ENCODE measurements at places on chromosomes 13 and 19.

DNA sequence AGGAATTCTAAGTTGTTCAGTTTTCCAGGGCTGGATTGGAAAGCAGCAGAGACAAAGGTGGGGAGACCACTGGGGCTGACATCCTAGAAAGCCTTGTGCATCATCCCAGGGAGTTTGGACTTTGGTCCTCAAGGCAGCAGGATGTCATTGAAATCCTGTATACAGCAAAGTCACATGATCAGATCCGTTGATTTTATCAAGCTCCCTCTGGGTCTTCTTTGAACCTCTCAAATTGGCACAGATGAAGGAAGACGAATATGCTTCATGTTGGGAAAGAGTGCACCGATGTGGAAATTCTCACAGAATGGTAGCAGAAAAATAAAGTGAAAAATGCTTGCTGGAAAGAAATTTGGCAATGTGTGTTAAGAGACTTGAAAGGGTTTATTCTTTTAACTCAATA is 149.8 kb upstream of the TMTC4 start:
- DNase-seq, result no peak

DNA sequence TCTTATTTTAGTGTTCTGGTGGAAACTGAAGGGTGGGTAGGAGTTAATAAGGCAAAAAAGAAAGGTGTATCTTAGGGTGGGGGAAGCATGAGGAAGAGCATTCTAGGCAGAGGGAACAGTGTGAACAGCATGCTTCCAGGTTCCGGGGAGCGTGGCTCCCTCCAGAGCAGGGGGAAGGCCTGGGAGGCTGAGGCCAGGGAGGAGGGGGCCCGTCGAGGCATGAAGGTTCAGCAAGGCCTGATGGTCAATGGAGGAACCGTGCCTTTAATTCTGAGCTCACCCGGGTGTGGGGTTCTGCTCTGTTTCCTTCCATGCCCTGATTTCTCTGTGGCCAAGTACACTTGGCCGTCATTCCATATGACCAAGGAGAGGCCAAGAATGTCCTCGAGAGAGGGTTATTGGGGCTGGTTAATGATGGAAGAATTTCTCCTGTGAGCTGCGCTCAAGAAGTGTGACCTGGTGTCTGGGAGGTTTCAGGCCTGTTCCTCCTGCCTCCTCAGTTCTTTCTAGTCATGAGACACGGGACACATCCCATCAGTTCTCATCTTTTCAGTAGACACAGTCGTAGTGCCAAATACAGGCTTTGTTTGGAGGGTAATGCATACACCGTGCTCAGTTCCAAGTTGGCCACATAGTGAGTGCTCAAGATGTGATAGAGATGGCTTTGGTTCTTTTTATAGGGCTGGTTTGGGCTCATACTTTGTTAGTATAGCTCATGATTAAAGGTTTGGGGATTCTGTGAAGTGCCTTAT is 73.6 kb downstream of the SIPA1L3 start:
- no peak for DNase-seq

GRCh38 chr13:80082396-80083080 is 258.4 kb downstream of the SPRY2 start:
- DNase-seq, result no peak

DNA sequence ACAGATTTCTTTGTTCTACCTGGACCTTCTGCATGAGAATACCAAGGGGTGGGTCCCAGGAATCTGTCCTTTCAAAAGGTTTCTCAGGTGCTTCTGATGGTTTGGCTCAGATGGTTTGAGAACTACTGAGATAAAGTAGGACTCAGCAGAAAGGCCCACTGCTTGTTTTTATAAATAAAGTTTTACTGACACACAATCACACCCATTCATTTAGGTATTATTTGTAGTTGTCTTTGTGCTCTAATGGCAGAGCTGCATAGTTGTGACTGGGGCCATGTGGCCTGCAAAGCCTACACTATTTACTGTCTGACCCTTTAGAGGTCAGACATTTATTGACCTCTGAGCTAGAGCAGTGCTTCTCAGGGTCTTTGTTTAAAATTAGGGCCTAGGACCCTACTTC is 17.6 kb downstream of the EDDM13 start:
- DNase-seq, result no peak

- no peak for DNase-seq
Observed at GRCh38 chr19:47723581-47723940, 10.3 kb downstream of the EHD2 start.

- peak; percentile 78 for DNase-seq
Observed at GRCh38 chr19:4352701-4353121, 9.3 kb downstream of the MPND start.

DNA sequence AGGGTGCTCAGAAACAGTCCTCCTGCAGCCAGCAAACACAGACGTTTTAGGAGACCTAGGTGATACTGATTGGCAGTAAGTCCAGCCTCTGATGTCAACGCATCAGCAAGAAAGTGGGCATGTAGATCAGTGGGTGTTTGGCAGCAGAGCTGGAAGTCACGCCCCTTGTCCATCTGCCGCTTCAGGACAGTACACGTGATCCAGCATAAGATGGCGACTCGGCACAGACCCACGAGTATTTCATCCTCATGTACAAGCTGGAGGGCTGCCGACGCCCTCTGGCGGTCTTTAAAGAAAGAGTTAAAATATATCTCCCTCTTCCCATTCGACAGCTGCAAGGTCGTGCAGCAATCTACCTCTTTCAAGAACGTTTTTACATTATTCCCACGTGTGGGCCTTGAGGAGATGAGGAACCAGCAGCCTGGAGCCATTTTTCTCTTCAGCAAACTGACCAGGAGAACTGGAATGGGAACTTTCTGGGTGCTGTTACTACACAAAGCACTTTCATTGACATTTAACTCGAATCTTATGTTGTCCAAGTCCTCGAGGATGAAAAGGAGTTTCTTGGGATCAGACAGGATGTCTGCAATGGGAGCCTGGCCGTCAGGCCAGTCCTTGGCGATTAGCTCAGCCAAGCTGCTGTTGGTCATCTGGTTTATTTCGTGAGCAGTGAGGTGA is 22.3 kb downstream of the NLRP11 start:
- peak; percentile 30 for DNase-seq

DNA sequence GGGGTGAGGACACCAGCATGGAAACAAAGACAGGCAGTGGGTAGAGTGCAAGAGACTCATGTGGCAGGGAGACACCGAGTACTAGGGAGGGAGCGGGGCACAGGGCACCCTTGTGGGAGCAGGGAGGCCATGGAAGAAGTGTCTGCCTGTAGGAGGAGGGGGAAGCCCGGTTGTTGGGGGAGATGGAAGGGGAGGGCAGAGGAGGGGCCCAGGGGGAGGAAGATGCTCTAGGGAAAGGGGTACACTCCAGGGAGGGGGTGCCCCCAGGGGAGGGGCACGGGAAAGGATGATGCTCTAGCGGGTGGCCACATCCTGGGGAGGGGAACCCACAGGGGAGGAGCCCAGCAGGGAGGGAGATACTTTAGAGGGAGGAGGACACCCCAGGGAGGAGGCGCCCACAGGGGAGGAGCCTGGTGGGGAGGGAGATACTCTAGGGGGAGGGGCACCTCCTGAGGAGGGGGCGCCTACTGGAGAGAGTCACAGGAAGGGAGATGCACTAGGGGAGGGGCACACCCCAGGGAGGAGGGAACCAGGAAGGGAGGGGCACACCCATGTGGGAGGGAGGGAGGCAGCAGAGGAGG is 24.9 kb downstream of the CPAMD8 start:
- DNase-seq, result no peak

GRCh38 chr19:41218615-41219507 is at the start of gene AXL:
TSS of gene AXL (plus strand) at chr19:41219223. CDS start at chr19:41219393, 170 bp downstream.
- DNase-seq, result peak; percentile 82

DNA sequence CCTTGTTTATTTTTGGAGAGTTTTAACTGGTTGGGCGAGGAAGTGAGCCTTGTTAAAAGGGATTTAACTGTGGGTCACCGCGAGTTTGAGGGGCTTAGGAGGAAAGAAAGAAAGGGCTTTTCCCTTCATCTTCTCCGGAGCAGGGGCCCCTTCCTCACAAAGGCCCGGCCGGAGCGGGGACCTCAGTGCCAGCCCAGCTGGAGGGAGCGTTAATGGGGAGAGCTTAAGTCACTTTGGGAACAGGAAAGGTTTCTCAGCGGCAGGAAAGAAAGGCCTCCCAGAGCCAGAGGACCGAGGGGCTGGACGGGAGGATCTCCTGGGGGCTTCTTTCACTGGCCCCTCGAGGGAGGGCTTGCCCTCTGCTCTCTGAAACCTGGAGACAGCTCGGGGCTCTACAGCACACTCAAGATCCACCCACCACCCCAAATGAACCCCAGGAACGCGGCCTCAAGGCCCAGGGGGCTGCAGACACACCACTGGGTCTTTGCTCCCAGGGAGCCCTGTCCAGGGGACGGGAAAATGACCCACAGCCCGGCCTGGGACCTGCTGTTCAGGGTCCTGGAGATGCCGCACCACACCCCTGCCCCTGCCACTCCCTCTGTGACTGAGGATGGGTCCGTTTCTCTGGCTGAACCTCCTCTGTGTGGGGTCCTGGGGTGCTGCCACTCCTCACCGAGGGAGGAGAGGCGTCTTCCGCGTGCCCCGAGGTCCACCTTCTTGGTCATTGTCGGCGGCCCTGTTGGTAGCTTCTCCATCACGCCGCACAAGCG is 128.3 kb downstream of the URI1 start:
- no peak for DNase-seq

DNA sequence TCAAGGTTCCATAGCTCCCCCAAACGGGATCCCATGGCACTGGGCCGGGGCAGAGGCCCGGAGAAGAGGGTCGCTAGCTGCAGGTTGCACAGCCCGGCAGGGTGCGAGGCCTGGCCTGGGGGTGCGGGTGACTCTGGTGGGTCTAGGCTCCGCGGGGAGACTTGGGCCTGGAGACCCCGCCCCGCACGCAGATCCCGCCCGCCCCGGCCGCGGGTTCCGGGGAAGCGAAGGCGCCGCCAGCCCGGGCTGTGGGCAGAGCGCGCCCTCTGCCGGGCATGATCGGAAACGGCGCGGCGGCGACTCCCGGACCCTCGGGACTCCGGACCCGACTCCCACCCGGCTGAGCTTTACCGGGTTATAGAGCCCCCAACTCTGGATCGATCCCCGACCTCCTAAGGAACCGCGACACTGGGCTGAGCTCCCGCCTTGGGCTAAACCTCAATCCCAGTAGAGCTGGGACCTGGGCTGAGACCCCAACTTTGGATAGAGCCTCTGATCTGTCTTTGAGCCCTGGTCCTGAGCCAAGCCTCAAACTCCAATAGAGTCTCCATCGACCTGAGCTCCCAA is 3.1 kb upstream of the TNFAIP8L1 start:
- DNase-seq, result peak; percentile 85

DNA sequence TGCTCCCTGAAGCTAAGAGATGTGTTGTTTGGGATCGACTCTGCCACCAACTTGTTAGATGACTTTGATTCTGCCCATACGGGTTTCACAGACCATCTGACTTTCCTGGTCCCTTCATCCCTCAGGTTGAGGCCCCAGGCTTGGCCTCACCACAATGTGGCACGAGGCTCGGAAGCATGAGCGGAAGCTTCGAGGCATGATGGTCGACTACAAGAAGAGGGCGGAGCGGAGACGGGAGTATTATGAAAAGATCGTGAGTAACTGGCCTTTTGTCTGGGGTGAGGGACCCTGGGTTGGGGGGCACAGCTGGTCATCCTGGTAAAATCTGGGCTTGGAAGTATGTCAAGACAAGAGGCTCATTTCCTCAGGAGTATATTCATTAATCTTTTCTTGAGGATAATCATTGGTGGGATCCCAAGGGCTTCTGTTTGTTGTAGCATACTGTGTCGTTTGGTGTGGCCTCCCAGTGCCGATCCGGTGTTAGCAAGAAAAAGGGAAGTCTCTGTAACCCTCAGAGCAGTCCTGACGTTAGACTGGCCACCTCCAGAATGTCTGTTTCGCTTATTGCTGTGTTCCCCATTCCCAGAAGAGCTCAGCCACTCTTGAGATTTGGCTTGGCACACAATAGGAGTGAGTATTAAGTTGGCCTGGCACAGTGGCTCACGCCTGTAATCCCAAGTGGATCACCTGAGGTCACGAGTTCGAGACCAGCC is 1.4 kb downstream of the CLASRP start:
- DNase-seq, result no peak

DNA sequence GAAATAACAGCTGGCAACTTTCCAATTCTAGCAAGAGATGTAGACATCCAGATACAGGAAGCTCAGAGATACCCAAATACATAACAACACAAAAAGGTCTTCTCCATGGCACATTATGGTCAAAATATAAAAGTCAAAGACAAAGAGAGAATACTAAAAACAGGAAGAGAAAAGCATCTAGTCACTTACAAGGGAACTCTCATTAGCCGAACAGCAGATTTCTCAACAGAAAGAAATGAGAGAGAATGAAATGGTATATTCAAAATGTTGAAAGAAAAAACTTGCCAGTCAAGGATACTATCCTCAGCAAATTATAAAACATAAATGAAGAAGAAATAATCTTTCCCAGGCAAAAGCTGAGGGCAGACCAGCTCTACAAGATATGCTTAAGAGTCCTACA is 12.4 kb downstream of the ZNF780A start:
- DNase-seq, result no peak

- no peak for DNase-seq
Observed at GRCh38 chr13:72728290-72728605, 525 bp downstream of the BORA start.

DNA sequence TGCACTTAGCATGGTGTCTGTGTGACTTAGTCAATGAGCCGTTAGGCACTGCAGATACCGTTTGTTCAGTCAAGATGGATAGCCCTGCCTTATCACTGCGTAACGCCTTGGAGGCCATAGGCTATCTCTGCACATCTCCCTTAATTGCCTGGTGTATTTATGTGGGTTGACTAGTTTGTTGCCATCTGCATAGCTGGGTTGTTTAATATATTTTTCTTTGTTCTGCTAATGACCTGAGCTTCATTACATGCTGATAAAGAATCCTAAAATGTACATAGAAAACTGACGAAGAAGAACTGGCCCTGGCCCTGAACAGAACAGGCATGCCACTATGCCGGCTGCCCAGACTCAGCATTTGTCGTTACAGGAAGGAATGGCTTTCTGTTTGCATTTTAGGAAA is 297.8 kb downstream of the SHISA2 start:
- DNase-seq, result no peak

DNA sequence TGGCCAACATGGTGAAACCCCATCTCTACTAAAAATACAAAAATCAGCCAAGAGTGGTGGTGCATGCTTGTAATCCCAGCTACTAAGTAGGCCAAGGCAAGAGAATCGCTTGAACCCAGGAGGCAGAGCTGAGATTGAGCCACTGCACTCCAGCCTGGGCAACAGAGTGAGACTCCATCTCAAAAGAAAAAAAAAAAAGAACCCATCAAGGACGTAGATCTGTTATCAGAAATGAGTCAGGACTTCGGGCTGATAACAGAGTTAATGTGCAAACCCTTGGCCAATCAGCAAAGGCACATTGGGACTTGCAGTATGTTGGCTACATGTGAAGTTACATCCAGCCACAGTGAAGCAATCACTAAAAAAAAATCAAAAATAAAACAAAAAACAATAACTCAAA is 4.8 kb upstream of the LGALS7B start:
- DNase-seq, result no peak
